NCI-H1048 (cell line): ENCODE measurements at places on chromosomes 12 and 14.

GRCh38 chr12:79552192-79552591 lies 138.6 kb downstream of the PAWR start:
- DNase-seq: no peak

- DNase-seq: no peak
Observed at GRCh38 chr14:70254476-70254961, 65.8 kb upstream of the SLC8A3 start.

GRCh38 chr12:120720234-120720986 lies 5.2 kb upstream of the ACADS start:
- DNase-seq: no peak

DNA sequence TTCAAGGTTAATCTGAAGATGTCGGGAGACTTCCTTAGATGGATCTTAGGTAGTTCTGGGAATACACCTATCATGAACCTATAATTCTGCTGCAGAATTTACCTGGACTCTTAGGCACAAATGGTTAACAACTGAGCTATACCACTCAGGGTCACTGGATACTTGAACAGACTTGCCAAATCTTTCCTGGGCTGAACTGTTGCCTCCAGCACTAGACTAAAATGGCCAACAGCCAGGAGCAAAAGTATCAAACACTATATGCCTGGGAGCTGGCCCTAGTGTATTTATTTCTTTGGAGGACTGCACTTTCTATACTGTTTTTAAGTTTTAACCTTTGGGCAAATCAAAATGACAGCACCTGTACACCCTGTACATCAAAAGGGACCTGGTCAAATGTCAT lies 252.8 kb downstream of the TMEM117 start:
- no peak for DNase-seq

DNA sequence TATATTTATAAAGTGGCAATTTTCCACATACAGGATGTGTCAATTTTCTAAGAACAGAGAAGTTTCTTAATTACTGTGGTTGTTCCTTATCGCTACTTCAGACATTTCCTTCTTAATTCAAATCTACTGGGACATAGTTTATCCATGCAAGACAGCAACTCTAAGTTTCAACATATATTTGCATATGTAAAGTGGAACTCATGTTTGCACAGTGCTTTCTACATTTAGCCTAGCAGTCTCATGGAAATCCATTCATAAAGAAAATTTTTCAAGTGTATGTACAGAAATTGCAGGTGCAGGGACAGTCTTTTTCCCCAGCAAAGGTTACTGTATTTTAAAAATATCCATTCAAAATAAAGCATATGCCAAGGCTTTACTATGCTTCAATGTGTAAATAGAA lies 956.7 kb upstream of the SEL1L start:
- DNase-seq: no peak

- DNase-seq: no peak
Observed at GRCh38 chr14:103073367-103073875, 10.6 kb upstream of the LBHD2 start.

- DNase-seq: no peak
Observed at GRCh38 chr14:35883677-35884293, 57.6 kb downstream of the BRMS1L start.

DNA sequence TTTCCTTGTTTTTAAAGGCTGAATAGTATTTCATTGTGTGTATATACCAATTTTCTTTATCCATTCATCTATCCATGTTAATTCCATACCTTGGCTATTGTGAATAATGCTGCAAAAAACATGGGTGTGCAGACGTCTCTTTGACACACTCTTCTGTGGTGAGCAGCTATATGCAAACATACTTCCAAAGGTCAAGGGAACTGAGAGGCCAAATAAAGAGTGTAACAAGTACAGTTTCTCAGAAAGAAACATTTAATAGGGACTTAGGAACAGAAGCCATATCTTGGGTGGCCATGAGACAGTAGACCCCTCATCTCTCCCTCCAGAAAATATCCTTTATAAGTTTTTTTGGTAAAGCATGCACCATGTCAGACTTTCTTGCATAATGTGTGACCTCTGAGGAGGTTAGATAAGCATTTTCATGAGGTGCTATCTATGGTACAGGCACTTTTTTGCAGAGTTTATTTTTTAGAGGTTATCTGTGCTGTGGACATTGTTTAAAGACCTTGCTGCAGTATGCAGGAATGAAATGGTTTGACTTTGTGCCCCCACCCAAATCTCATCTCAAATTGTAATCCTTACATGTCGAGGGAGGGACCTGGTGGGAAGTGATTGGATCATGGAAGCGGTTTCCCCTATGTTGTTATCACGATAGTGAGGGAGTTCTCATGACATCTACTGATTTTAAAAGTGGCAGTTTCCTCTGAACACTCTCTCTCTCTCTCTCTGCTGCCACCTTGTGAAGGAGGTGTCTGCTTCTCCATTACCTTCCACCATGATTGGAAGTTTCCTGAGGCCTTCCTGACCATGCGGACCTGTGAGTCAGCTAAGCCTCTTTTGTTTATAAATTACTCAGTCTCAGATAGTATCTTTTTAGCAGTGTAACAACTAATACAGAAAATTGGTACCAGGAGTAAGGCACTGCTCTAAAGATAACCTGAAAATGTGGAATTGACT lies 1202.3 kb downstream of the GALC start:
- no peak for DNase-seq
